ENCODE measurements at places on chromosomes 6 and 20.
A peak's percentile ranks its signal among the peaks of the same experiment; 100 is the strongest.

DNA sequence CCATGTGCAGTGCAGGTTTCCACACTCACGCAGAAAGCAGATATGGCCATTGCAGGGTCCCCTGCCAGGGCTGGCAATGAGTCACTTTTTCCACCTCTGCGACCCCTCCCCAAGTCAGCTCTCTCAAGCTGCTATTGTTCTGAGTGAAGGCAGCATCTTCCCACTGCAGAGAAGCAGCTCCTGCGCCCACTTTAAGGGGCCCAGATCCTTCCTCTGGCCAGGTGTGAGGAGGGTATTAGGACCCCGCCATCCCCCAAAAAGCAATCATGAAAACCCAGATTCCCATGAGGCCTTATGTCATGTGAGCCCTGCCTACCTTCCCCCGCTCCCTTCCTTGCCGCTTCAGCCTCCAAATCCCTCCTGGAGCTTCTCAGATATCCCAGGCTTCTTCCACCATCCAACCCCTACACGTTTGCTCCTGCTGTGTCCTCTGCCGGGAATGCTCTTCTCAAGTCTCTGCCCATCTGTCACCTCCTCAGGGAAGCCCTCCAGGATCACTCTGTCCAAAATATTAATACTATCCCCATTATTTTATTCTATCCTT is 220.3 kb downstream of the NFATC2 start:
- no peak for DNase-seq

DNA sequence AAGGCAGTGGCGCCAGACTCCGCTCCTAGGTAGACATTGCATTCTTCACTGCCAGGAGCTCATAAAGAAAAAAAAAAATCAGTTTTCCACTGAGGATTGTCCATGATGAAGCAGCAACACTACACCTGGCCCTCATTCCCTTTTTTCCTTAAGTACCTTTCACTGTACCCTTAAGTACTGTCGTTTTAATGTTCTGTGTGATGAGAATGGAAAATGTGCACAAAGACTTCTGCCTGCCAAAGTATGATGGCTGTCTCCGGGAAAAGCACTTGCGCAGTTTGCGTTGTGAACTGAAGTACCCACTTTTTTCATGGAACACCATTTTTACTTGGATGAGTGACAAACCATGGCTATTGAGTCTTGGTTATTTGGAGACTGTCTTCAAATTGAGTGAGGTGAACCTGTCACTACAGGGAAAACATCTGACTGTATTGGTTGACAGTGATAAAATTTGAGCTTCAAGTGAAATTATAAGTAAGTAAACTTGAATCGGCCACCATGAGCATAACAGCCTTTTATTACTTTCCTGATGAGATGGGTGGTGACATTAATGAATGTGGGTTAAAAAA is 104.8 kb downstream of the NCOA3 start:
- no peak for DNase-seq

DNA sequence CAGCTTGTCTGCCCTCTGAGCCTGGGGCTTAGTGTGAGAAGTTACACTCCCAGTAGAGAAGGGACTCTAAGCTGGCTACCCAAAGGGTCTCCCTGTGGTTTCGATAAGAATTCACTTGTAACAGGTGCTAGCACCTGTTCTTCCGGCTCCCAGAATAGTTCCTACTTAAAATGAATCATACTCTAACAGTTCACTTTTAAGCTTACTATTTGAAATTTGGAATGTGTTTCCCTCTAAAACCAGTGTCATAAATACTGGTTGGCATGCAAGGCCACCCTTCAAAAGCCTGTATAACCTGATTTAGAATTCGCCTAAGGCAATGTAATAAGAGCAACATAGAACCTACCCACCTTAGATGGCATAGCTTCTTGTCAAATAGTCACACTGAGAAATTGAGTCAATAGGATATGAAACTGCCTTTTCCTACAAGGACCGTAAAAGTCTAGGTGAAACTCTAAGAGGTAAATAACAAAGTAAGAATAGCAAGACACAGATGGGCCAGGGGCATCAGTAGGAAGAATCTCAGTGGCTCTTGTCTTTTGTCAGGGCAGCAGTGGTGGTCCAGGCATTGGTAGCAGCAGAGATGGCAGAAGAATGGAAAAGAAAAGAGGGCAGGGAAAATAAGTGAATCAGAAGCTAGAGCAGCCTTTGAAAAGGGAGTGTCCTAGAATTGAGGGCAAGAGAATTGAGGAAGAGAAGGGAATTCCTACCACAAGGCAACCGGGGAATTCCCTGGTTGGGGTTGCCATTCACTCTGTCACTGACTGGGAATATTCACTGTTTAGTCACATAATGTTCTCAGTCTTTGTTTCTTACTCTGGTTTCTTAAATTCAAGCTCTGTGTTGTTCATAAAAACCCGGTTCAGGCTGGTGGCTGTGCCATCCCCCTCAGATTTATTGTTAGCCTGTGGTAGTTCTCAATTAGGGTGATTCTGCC is 91.5 kb downstream of the HIVEP2 start:
- DNase-seq = no peak

- peak; percentile 48 for DNase-seq
Observed at GRCh38 chr6:32668226-32668747, 1.8 kb upstream of the HLA-DQB1 start.

GRCh38 chr6:39339868-39340550 is 17.5 kb upstream of the KCNK16 start:
- no peak for DNase-seq

GRCh38 chr20:34708621-34709043 is 4.5 kb downstream of the TP53INP2 start:
- DNase-seq = peak; percentile 77

- DNase-seq = no peak
Observed at GRCh38 chr20:3802524-3803239, 6.6 kb downstream of the CDC25B start.

- DNase-seq = no peak
Observed at GRCh38 chr6:699319-699718, 6.4 kb upstream of the EXOC2 start.

- peak; percentile 49 for DNase-seq
Observed at GRCh38 chr20:43915211-43916072, 790 bp downstream of the TOX2 start.

DNA sequence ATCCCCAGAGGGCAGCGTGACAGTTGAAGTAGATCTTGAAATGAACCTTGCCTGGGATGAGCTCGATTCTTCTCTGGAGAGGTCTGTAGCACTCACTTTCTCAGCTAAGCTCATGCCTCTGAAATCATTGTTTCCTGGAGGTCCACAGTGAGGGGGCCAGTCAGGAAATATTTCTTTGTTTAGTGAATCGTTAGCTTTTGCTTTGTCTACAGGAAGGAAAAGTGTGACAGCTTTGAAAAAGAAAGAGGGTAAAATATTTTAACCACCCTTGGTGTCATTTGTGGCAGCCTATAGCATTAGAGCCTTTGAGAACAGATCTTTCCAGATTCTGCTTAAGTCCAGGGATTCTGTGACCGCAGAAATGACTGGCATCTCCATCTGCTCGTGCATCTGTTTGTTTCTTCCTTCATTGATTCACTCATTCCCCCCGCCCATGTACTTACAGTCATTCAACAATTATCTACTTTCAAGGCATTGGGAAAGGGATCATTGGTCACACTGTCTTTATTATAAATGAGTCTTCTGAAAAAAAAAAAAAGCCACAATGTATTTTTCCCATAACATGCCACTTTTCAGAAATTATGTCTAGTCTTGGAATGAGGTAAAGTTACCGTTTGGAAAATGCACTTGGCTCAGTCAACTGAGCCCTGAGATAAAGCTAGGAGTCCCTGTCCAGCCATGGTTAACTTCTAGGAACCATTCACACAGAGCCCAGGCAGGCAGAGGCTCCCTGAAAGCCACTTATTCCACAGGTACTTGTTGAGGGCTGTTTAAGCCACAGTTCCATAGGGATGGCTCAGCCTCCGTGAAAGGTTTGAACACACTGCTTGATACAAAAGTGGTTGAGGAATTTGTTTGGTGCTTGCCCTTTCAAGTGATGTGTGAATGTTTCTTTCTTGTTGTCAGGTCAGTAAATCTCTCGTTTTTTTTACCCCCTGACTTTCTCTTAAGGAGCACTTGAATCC is 86.0 kb downstream of the TIAM2 start:
- DNase-seq = no peak

GRCh38 chr20:50968289-50968688 is 9.7 kb downstream of the MOCS3 start:
- DNase-seq = no peak

DNA sequence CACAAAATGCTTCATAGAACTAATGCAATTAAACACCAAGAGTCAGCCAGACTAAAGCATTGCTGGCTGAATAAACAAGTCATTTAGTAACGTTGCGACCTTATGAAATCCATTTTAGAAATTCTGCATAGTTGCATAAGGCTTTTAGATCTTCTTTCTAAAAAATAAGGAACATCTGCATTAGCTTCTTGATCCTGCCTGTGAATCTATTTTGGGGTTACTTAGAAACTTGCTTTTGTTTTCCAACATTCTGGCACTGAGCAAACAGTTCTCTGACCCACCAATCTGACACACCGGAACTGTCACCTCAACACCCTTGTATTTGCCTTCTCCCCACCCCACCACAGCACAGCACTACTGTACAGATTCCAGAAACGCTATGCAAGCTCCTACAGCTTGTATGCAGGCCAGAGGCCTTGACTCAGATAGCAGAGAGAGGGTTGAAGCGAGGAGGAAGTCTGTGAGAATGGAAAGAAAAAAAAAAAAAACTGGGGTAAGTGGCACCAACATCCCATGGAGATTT is 55.0 kb downstream of the KIF13A start:
- DNase-seq = no peak

DNA sequence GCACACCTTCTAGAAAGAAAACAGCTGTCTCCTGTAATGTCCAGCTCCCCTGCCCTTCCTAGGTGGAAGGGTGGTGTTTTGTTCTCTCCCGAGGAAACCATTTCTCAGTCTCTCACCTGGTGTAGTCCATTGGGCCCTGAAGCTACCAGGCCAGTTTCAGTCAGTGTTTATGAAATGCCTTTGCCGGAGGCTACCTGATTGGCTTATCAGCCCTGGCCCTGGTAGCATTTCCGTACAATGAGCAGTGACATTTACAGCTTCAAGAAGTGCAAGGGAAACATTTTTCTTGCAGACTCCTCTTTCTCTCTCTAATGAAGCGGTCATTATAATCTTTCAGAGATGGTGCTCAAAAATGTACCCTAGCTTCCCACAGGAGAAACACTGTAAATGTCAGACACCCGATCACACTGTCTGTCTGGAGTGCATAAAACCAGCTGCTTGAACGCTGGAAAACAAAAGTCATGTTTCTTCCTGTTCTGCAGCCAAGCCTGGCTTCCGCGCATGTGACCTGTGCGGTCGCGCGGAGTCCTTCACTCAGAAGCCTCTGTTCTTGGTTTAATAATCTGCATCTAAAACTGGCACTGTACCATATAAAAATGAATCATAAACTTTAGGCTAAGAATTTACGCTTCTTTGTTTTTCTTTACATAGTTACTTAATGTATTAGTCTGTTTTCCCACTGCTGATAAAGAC is 28.4 kb upstream of the SAYSD1 start:
- no peak for DNase-seq

DNA sequence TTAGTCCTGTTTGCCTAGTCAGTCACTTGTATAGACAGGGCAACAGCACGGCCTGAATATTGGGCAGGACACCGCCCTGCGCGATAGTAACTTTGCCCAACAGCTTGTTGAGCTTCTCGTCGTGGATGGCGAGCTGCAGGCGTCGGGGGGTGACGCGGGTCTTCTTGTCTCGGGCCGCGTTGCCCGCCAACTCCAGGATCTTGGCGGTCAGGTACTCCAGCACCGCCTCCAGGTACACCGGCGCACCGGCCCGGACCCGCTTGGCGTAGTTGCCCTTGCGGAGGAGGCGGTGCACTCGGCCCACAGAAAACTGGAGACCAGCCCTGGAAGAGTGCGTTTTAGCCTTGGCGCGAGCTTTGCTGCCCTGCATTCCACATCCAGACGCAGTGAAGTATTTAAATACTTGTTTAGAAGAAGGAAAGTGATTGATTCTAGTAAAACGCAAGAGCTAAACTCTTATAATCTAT is 92.8 kb upstream of the BTN3A2 start:
- peak; percentile 70 for DNase-seq

- no peak for DNase-seq
Observed at GRCh38 chr6:10395171-10395703, 19.6 kb downstream of the TFAP2A start.

DNA sequence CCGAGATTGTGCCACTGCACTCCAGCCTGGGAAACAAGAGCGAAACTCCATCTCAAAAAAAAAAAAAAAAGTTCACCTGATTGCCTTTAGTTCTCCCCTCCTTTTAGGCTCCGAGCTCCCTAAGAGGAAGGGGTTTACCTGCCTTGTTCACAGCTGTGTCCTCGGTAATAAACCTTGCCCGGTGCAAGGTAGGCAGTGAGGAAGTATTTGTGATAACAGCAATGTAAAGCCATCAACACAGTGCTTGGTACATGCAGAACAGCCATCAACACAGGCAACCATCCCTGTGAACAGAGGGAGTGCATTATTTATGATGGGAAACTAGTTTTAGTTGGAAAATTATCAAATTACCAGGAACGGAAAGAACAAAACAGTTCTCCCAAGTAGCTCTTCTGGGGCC is 1.8 kb upstream of the SPO11 start:
- DNase-seq = no peak

- DNase-seq = peak; percentile 32
Observed at GRCh38 chr20:32894026-32894483, 35.3 kb downstream of the EFCAB8 start.

DNA sequence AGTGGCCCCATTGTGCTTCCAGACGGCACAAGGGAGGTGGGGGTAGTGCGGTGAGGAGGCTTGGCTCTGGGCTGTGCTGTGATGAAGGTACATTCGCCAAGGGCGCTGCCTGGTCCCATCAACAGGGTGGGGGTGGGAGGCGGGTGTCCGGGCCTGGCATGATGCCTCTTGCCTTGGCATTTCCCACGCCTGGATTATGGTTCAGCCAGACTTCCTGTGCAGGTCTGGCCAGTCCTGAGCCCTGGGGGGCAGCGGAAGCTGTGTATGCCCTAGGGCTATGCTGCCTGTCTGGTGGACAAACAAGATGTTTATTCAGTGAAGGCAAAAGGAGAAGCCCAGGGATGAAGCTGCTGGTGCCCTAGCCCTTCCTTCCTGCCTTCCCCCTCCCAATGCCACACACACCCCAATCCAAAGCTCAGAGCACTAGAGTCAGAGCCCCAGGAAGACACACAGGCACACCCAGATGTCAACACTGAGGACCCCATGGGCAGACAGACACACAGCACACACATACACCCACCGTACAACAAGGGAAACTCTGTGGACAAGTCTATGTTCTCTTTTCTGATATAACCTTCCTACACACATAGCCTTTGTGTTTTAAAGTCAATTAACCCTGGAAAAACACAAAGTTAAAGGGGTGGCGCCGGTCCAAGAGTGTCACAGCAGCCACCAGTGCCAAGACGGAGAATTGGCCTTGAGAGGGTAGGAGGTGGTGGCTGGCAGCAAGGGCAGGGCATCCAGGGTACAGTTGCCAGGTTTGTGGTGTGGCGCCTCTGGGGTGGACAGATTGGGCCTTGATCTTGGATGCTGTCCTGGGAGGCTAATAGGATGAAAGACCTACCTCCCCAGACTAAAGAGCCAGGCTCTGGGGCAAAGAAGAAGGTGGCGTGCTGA is 54.7 kb upstream of the SAYSD1 start:
- no peak for DNase-seq
